ENCODE measurements at places on chromosomes 5 and 9.

- DNase-seq = no peak
Observed at GRCh38 chr5:108503986-108504385, 122.1 kb upstream of the FBXL17 start.

- no peak for DNase-seq
Observed at GRCh38 chr5:78514427-78515330, 133.9 kb downstream of the LHFPL2 start.

GRCh38 chr5:42749020-42749419 is 7.6 kb upstream of the CCDC152 start:
- peak; percentile 15 for DNase-seq

DNA sequence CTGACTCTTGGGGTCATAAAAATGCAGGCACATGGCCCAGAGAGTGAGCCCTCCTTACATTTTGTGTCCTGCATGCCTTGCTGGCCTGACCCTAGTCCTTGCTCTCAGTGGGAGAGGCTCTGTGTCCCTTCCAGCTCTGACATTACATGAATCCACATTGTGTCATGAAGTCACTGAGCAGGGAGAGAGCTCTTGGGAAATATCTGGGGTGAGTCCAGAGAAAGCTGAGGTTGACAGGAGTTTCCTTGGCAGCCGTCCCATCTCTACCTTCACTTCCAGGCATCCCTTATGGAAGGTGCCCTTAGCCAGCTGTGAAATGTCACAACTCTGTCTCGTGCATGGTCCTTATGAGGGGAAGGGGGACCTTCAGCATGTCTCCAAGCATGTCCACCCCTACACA is 41.0 kb downstream of the FAT2 start:
- no peak for DNase-seq

- DNase-seq = no peak
Observed at GRCh38 chr5:54492178-54492577, 25.4 kb upstream of the SNX18 start.

DNA sequence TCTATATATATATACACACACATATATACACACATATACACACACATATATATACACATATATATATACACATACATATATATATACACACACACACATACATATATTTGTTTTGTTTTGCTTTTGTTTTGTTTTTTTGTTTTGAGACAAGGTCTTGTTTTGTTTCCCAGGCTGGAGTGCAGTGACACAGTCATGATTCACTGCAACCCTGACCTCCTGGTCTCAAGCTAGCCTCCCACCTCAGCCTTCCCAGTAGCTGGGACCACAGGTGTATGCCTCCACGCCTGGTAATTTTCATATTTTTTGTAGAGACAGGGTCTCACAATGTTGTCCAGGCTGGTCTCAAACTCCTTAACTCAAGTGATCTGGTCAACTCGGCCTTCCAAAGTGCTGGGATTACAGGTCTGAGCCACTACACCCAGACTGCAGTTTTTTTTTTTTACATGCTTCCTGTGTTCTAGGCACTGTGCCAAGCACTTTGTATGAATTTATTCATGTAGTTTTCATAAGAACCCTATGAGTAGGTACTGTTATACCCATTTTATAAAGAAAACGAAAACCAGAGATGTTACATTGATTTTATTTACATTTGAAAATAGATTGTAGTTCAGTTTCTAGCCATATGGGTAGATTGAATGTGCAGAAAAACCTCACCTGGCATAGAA is 120.7 kb downstream of the PBX3 start:
- DNase-seq = no peak

GRCh38 chr5:42950456-42951292 is 89.4 kb downstream of the ANXA2R start:
- DNase-seq = peak; percentile 99

DNA sequence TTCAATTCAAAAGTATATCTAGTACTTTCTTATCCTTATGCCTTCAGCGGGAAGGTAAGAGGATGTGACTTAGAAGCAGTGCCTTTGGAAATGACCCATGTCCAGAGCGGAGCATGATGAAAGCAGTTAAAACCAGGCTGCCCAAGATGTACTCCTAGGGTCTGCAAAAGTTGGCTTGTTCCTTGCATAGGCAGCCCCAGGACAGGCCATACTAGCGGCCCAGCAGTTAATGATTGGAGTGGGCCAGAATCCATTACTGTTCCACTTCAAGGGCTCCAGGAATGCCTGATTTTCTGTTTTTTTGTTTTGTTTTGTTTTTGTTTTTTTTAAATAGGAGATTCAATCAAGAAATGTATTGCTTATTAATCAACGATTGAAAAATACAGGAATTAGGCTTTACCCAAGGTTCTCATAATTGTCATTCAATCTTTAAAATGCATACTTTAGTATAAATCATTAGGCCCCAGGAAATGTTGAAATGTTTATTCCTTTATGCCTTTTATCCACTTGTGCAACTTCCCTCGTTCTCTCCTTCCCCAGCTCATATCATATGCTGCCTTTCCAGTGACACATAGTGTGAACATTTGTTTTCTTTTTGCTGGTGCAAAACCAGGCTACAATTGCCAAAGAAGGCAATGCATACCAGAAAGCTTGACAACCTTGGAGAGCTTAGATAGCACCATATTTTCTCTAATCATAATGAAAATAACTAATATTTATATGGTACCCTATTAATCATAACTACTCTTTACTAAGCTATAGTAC is 190.8 kb downstream of the ARHGEF28 start:
- peak; percentile 92 for DNase-seq

DNA sequence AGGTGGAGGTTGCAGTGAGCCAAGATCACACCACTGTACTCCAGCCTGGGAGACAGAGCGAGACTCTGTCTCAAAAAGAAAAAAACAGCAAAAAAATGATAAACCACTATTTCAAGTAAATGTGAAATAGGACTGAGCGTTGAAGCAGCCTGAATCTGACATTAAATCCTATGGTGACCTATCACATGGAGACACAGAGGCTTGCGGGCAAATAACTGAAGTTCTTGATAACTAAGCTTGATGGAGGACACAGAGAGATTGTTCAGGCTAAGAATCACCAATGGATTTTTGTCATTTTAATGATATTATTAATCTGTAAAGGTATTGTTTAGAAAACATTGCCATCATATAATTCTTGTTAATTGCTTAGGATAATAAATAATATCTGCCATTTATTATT is 15.7 kb upstream of the IL6ST start:
- DNase-seq = no peak

GRCh38 chr9:133485531-133486260 is 6.8 kb upstream of the SLC2A6 start:
- DNase-seq = no peak

GRCh38 chr5:124662181-124662781 is 84.2 kb downstream of the ZNF608 start:
- DNase-seq = no peak

- peak; percentile 6 for DNase-seq
Observed at GRCh38 chr9:17330097-17330496, 195.3 kb downstream of the CNTLN start.

DNA sequence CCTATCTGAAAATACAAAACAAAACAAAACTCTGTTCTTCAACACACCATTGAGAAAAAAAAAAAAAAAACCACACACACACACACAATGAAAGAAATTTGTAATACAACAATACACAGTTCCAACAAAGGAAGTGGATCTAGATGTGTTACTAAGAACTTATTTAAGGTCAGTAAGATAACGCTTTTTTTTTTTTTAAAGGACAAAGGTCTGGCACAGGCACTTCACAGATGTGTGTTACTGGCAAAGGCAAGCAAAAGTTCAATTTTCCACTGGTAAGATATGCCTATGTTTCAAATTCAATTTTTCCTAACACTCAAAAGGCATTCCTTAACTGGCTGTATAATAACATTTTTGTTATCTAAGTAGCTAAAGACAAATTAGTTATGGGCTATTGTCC is 3.6 kb downstream of the RFK start:
- no peak for DNase-seq

DNA sequence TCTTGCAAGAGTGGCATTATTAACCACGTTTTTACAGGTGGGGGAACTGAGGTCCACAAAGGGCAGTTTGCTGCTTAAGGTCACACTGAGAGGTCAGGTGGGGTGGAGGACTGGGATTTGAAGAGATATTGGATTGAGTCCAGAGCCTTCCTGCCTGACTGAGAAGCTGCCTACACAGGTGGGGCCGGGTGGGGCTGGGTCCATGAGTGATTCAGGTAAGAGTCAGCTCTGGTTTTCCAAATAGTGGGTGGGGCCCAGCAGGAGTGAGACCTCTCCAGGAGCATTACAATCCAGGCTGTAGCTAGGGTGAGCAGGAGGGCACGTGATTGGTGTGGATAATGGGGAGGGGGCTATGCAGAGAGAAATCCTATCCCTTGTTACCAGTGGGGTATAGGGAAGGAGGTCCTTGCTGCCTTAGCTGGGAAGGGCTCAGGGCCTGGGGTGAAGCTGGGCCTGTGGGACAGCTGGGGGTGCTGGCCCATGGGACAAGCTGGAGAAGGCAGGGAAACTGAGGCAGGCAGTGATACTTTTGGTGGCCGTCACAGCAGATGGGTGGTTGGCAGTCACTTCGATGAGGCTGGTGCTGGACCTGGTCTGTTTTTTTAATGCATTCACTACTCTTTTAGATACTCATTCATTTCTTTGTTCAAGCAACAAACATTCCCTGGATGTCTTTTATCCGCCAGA is 2.9 kb upstream of the PTGS1 start:
- no peak for DNase-seq

- DNase-seq = peak; percentile 92
Observed at GRCh38 chr9:96420468-96421219, 2.5 kb upstream of the ZNF367 start.

DNA sequence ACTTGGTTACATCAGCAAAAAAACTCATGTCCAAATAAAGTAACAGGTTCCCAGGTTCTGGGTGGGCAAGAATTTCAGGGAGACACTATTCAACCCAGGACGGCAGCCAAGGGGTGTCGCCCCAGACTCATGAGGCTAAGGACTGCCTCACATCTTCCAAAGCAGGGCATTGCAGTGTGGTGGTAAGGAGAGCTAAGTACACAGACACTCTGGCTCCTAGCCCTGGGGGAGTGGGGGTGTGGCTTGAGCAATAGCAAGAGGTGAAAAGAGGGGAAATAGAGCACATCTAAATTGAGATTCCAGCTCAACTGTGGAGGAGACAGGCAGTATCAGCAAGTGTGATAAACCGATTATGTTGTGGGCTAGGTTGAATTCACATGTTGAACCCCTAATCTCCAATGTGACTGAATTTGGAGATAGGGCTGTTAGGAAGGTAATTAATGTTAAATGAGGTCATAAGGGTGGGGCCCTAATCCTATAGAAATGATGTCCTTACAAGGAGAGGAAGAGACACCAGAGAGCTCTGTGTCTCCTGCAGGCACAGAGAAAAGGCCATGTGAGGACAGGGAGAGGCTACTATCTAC is 49.9 kb upstream of the MARCHF11 start:
- DNase-seq = no peak

GRCh38 chr5:14347522-14347921 is 204.4 kb downstream of the TRIO start:
- DNase-seq = no peak

DNA sequence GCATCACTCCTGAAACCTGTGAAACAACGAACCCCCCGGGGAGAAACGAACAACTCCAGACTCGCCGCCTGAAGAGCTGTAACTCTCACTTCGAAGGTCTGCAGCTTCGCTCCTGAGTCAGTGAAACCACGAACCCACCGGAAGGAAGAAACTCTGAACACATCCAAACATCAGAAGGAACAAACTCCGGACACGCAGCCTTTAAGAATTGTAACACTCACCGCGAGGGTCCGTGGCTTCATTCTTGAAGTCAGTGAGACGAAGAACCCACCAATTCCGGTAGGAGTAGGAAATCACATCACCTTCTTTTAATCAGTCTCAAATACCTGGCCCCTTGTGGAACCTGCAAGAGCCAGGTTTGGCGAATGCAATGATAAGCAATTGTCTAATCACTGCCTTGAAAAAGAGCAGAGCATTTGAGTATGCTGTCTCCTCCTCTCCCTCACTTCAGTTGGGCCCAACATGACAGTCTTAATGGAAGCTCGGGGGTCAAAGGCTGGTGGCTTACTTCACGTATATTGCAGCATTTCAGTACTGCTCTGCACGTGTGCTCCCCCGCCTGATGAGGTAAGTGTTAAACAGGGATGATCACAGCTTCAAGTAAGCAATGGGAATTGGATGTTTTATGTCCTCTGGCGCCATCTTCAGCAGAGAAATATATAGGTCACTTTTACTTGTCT is 473 bp downstream of the IRGM start:
- DNase-seq = peak; percentile 82

- DNase-seq = peak; percentile 76
Observed at GRCh38 chr9:86098824-86099700, at the start of gene GOLM1. TSS of gene GOLM1 (minus strand) at chr9:86099558. CDS start at chr9:86079320, 20,238 bp downstream.

DNA sequence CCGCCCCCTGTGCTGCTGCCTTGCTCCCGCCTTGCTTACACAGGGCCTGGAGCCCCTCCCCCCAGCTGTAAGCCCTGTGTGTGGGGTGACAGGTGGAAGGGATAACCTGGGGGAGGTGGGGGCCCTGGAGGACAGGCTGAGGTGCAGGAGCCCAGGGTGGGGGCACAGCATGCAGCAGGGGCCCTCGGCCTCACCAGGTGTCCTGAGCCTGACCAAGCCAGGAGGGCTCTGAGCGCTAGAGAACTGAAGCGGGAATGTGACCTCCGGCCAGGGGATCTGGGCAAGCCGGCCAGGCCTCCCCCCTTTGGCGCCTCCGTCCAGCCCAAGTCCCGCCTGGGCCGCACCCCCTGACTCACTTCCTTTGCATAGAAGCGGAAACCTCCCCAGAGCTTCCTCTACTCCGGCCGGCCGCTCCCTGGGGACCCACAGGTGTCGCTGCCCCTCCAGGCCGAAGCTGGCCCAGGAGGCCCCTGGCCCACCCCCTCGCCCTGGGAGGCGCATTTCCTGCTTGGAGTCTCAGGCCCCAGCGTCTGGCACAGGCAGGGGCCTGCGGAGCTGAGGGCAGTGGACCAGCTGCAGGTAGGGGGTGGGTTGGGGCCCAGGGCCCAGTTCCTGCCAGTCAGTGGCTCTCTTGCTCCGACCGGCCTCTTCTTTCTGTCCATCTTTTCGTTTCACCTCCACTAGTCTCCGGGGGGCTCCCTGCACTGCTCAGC is at the start of gene TOR4A:
TSS of gene TOR4A (plus strand) at position 398 of the 713 bp plus-strand sequence. CDS start 964 bp downstream, outside the sequence.
- DNase-seq = peak; percentile 35

DNA sequence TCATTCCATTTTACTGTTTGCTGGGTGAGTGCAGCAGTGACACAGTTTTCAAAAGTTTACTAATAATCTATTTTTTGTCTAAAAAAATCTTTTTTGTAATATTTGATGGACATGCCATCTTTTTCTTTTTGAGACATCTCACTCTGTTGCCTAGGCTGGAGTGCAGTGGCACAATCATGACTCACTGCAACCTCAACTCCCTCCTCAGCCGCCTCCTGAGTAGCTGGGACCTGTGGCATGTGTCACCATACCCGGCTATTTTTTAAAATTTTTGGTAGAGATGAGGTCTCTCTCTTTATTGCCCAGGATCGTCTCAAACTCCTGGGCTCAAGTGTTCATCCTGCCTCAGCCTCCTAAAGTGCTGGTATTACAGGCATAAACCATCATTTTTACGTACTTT is 86.0 kb downstream of the KDM4C start:
- no peak for DNase-seq

- DNase-seq = no peak
Observed at GRCh38 chr9:124295159-124295794, 37.5 kb downstream of the NEK6 start.

GRCh38 chr5:6805841-6806240 is 92.6 kb downstream of the TENT4A start:
- no peak for DNase-seq
